M059J (cell line): ENCODE measurements at places on chromosomes 2 and 18. TPM values are rescaled to one million over a fixed set of nuclear protein-coding genes. Genes with fewer than 3 reads are reported as not detected.

DNA sequence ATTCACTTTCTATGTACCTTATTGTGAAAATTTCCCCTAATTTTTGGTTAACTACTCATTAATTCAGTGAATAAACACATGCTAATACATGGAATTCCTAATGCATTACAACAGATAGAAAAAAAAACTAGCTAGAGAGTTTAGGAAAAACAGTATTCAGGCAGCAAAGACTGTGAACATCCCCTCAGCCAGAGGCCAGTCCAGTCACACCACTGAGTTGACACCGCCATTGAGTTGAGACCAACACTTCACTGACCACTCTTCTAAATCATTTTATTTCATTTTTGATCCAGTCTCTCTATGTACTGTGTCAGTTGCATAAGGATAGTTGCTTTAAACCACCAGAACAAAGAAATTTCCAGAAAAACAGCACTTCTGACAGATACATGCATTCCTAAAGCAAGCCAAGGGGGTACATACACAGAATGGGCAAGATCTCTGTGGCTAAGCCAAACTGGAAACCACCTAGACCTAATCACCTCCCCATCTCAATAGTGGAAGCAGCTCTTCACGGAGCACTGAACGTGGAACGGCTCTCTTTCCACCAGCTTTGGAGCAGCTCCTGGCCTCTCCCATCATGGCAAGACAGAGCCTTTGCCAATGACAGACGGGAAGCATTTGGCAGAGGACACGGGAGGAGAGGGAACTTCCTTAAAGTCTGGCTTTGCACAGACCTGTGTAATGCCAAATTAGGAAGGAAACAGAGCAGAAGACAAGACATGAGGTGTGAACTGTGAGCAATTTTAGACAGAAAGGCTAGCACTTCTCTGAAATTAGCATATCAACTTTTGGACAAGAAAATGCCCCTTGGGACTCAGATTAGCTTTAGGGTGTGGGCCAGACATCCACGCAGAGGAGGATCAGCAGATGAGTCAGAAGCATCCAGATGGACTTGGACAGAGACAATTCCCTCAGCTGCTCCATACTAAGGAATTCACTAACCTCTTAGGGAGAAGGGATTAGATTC lies 36.4 kb downstream of the CACNB4 start:
- peak; percentile 9 for DNase-seq

SLC23A3 gene
- 0.02 TPM in 1 of 2 replicates, not detected in the other for total RNA-seq

COLEC12 gene
- total RNA-seq, result 39.2 and 61.2 TPM in 2 replicates

GRCh38 chr2:202442882-202443281 lies 66.8 kb downstream of the BMPR2 start:
- DNase-seq, result no peak

GRCh38 chr2:189624648-189625355 lies 36.5 kb upstream of the ASNSD1 start:
- DNase-seq, result no peak

UGT1A1 gene
- not detected in 2 replicates for total RNA-seq

- no peak for DNase-seq
Measured at GRCh38 chr2:191957996-191958860, 111.3 kb upstream of the CAVIN2 start.

LIMS2 gene
- 0.30 and 2.0 TPM in 2 replicates for total RNA-seq

GPR155 gene
- total RNA-seq, result 1.6 and 2.5 TPM in 2 replicates

GRCh38 chr2:158745067-158745865 lies 49.9 kb upstream of the DAPL1 start:
- DNase-seq, result peak; percentile 60

DNA sequence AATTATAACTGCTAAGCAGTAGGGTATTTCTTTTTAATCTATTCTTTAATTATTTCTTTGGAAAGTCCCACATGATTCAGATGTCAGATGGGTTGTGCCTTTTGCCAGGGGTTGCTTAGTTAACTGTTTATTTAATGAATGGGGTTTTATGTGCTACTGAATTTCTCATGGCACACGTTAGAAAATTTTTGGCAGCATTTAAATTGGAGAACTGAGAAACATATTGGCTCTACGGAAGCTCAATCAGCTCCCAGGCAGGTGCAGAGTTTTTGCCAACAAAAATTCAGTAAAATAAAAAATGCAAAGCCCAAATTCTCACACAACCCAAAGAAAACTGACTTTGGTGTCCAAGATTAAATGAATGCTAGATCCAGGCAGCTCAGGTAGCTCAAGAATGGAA lies 467.2 kb downstream of the NRXN1 start:
- no peak for DNase-seq

GRCh38 chr2:186546846-186547245 lies 43.0 kb upstream of the ITGAV start:
- no peak for DNase-seq

ABCB11 gene
- total RNA-seq, result 0.02 TPM in 2 replicates

IL1B gene
- total RNA-seq, result 2.6 and 4.2 TPM in 2 replicates

DLX1 gene
- 5.6 and 6.8 TPM in 2 replicates for total RNA-seq

DNA sequence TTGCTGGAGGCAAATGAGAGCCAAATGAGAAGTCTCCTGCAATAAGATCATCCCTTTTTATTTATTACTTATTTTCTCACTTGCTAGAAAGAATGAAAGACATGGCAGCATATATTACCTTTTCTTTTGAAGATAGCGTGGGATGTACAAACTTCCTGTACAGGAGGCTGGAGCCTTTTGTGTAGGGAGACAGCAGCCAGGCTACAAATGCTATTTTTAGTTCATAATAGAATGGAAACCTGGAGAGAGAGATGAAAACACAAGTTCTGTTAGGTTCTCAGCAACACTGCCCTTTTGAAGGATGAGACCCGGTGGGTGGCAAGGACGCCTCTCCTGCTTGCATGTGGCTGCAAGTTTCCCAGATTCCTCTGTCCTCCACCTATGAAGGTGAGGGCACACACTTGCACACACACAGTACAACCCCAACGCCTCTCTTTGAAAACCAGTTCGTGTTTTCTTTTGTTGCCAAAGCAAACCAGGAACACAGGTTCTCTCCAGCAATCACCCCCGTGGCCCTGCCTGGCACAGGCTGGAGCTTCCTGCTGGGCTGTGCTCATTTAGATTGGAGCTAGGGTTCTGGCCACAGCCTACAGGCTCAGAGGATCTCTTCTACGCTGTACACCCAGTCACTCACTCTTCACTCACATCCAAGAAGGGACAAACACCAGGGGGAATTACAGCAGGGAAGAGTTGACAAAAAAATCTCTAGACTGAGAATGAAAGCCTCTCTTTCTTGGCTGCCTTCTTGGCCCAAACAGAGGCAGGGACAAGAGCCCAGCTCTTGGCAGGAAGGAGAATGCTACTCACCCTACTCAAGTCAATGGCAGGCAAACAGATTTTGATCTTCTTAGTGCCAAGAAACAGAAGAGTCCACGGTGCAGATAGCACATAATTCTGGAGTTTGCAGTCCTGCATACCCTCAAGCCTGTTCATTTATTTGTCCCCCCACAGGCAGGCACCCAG lies 55.6 kb downstream of the MRPL35 start:
- DNase-seq, result no peak

- DNase-seq, result no peak
Measured at GRCh38 chr2:43754180-43754579, 19.7 kb upstream of the DYNC2LI1 start.

PROM2 gene
- 2.9 and 3.6 TPM in 2 replicates for total RNA-seq

DNA sequence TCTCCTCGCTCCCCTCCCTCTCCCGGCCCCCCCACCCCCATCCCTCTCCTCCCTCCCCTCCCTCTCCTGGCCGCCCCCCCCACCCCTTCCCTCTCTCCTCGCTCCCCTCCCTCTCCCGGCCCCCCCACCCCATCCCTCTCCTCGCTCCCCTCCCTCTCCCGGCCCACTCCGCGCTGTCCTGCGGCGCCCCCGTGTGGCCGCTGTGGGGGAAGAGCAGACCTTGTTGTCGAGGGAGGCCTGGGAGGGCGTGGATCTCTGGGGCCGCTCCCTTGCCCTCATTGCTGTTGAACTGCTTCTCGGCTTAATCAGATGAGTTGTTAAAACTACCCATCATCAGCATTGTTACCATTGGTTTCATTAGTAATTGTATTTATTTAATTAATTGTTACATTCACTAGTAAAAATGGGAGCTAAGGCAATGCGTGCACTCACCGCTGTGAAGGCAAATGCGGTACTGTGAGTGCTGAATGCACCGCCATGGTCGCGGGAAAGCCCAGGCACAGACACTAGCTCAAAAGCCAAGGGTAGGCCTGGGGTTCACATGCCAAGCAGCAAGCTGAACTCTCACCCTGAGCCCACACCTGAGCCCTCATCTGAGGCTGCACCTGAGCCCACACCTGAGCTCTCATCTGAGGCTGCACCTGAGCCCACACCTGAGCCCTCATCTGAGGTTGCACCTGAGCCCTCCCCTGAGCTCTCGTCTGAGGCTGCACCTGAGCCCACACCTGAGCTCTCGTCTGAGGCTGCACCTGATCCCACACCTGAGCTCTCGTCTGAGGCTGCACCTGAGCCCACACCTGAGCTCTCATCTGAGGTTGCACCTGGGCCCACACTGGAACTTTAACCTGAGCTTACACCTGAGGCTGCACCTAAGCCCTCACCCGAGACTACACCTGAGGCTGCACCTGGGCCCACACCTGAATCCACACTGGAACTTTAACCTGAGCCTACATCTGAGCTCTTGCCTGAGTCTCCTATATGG lies 8.8 kb downstream of the RTP5 start:
- peak; percentile 59 for DNase-seq

DNA sequence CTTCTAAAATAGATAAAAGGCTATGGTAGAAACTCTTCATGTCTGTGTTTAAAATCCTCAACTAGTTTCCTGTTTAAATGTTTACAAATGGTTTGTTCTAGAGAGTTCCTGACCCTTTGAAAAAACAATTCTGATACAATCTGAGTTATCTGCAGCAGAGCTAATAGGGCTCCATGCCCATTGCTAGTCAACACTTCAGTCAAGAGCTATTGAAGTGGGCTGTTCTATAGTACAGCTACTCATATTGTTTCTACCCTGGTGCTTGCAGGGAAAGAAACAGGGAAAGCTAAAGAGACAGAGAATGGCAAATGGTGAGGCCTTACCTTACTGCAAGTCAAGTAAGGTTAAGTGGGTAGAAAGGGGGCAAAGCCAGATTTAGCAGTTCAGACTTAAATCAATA lies 112.3 kb upstream of the CAVIN2 start:
- DNase-seq, result no peak

SLC9A4 gene
- total RNA-seq, result not detected in 2 replicates

- no peak for DNase-seq
Measured at GRCh38 chr2:96918092-96918753, 48.3 kb upstream of the SEMA4C start.

IGFBP2 gene
- total RNA-seq, result 7.6 and 12.6 TPM in 2 replicates

DNA sequence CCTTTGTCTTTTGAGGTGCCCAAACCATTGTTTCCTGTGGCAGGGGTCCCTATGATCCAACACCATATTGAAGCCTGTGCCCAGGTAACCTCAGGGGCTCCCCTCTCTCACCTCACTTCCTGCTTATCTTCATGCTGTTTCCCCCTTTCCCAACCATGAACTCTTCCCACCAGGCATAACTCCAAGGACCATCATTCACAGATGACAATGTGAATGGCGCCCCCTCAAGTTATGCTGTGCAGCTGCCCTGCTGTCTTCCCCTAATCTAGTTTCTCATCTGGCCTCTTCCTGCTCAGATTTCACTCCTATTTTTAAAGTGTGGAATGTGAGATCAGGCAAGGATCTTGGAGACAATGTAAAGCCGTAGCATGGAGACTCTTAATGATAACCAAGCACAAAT lies 1.4 kb downstream of the GMPPA start:
- DNase-seq, result peak; percentile 47

DNA sequence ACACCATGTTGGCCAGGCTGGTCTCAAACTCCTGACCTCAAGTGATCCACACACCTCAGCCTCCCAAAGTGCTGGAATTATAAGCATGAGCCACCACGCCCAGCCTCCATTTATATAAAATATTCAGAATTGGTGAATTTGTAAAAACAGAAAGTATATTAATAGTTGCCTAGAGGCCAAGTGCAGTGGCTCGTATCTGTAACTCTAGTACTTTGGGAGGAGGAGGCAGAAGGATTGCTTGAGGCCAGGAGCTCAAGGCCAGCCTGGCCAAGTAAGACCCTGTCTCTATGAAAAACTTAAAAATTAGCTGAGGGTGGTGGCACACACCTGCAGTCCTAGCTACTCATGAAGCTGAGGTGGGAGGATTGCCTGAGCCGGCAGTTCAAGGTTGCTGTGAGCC lies 89.6 kb downstream of the SLC25A12 start:
- no peak for DNase-seq

GRCh38 chr2:19525313-19525712 lies 166.9 kb upstream of the OSR1 start:
- no peak for DNase-seq

DNA sequence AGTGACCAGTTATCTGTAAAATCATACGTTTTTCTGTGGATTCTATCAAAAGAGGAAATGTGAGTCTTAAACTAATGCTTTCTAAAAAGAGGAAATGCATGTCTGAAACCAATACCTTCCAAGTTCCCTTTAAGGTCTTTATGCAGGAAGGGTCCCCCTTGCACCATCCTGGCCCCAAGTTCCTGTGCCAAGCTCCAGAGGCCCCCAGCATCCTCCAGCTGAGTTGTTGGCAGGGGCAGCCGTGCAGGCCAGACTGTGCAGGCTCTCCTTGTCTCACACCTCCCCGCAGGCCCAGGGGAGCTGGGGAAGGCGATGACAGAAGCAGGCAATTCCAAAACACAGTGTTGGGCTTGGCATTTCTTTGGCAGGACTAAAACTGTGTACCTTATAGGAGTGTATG lies 39.2 kb downstream of the DPYSL5 start:
- no peak for DNase-seq

DNA sequence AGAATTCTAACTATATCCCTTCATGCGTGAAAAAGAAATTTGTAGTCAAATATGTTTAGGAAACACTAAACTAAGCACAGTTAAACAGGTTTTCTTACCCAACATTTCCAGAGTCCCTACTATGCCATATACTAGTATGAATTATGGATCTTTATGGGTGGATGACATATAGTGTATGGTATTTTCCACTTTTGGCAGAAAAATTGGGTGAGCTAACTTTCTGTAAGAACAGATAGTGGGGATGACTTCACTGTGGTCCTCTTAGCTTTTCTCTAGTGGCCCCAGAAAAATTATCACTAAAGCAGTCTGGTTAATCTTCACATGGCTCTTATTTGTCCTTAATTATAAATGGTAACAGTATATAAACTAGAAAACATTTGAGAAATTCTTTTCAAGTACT lies 240.0 kb upstream of the GULP1 start:
- DNase-seq, result no peak

DNA sequence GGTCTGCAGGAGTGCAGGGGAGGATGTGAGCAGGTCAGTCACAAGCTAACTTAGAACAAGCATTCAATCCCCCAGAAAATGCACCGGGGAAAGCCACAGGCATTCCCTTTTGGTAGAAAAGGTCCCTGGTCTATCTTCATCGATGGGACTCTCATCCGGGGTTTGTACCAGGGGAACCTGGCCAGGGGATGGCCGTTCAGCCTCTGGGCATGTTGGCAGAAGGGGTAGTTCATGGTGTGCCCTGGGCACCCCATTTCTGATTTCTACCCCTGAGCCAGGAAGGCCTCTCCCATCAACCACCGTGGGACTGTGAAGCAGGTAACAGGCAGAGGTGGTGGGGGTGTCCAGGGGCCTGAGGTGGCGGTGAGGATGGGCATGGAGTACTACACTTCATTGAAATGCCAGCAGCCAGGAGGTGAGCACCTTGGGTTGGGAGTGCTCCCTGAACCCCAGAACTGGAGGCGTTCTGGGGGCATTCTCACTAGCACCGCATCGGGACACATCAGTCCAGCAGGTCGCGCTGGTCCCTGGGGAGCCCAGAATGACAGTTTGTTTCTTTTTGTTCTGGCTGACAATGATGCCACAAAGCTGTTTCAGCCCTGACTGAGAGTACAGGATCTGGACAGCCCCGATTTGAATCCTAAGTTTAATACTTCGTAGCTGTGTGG lies 172.3 kb downstream of the SMAD7 start:
- DNase-seq, result no peak
